HT1080 (cell line): ENCODE measurements at places on chromosomes 3 and 15. TPM values are rescaled to one million over a fixed set of nuclear protein-coding genes. Genes with fewer than 3 reads are reported as not detected.
A peak's percentile ranks its signal among the peaks of the same experiment; 100 is the strongest.

The CCNDBP1 gene
- total RNA-seq, result 41.6 and 42.7 TPM in 2 replicates

GRCh38 chr3:104108522-104108921 is 1258.2 kb upstream of the ALCAM start:
- DNase-seq, result no peak

GRCh38 chr15:83793069-83793468 is 139.1 kb downstream of the ADAMTSL3 start:
- DNase-seq, result no peak

GRCh38 chr3:185024406-185024805 is 128.5 kb downstream of the C3orf70 start:
- no peak for DNase-seq

- no peak for DNase-seq
Observed at GRCh38 chr3:30567139-30567753, 39.2 kb upstream of the TGFBR2 start.

- DNase-seq, result no peak
Observed at GRCh38 chr3:48256557-48256956, 15.7 kb downstream of the ZNF589 start.

DNA sequence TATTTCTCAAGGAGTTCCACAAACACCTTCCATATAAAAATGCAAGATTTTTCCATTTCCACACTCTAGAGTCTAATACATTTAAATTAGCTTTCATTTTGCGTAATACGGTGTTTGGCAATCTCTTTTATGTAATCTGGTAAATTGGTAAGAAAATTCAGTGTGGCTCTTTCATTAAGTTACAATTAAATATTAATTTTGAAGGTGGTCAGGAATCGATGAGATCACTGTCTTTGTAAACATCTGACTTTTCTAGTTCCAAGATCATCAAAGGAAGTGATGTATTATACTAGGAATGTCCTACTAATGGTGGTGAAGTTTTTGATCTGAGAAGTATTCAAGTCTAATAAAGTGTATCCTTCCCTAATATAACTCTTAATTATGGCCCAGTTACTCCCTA is 1.1 kb upstream of the UTS2B start:
- peak; percentile 60 for DNase-seq

- no peak for DNase-seq
Observed at GRCh38 chr3:76864355-76864754, 175.5 kb upstream of the ROBO2 start.
